Naive thymus-derived CD4-positive, alpha-beta T cell (primary cell): ENCODE measurements at places on chromosomes 12 and 14. TPM values are rescaled to one million over a fixed set of nuclear protein-coding genes. Genes with fewer than 3 reads are reported as not detected.

Gene RILPL2
- 5.6 TPM for polyA plus RNA-seq

Gene ZBTB1
- 49.7 TPM for polyA plus RNA-seq

Gene MMAB
- polyA plus RNA-seq: 26.6 TPM

Gene CCDC38
- 0.08 TPM for polyA plus RNA-seq

Gene INHBE
- not detected for polyA plus RNA-seq

Gene FGF6
- not detected for polyA plus RNA-seq

Gene SLCO1B1
- polyA plus RNA-seq: not detected

Gene RERGL
- polyA plus RNA-seq: not detected

Gene SDR9C7
- polyA plus RNA-seq: not detected

Gene ACOT6
- not detected for polyA plus RNA-seq

Gene SRSF5
- polyA plus RNA-seq: 1,397 TPM

Gene AICDA
- not detected for polyA plus RNA-seq

Gene ACRBP
- polyA plus RNA-seq: 1.1 TPM

Gene GPR84
- polyA plus RNA-seq: not detected
